Aorta (tissue), 5 donors: ENCODE measurements at places on chromosomes 11 and 22. TPM values are rescaled to one million over a fixed set of nuclear protein-coding genes. Genes with fewer than 3 reads are reported as not detected.

The SEZ6L gene
- total RNA-seq = 0.18 TPM

The BAIAP2L2 gene
- total RNA-seq = 0.26 TPM

- peak; percentile 82 for DNase-seq
- H3K4me3 ChIP-seq = no peak overlapping the region
- no peaks in the 10 kb centered on the region for H3K4me1 ChIP-seq
- no peaks in the 10 kb centered on the region for H3K27me3 ChIP-seq
- no peak overlapping the region for H3K27ac ChIP-seq
These were observed 15.1 kb upstream of the CYTH4 start for GRCh38 chr22:37267135-37267587.

DNA sequence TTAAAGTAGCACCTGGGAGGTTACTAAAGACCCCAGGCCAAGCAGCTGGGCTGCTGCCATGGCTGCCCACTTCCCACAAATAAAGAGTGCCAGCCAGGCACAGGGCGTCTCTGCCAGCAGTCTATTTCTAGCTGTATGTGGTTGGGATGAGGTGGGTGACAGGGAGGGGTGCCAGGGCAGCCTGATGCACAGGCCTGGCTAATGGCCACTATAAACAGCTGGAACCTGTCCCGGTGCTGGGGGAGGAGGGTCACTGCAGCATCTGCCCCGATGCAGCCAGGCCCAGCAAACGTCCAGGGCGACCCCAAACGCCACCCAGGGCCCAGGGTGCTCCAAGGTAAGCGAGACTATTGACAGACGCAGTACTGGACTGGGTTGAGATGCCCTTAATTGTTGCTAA is 37.4 kb downstream of the SCUBE1 start:
- H3K27me3 ChIP-seq = no peaks in the 10 kb centered on the region
- H3K4me1 ChIP-seq = no peaks in the 10 kb centered on the region
- H3K36me3 ChIP-seq = no peaks in the 10 kb centered on the region
- peak overlapping the region; percentile 23 for H3K27ac ChIP-seq
- H3K4me3 ChIP-seq = no peak overlapping the region

- no peaks in the 10 kb centered on the region for H3K27me3 ChIP-seq
- peak; percentile 28 for DNase-seq
- H3K4me1 ChIP-seq = no peaks in the 10 kb centered on the region
- no peak within 1 kb of the TSS for H3K27ac ChIP-seq
- no peaks in the 10 kb centered on the region for H3K36me3 ChIP-seq
These were observed at the start of gene PNPLA5 for GRCh38 chr22:43891360-43892182. TSS of gene PNPLA5 (minus strand) at chr22:43892013. CDS start at chr22:43891880, 133 bp downstream.

DNA sequence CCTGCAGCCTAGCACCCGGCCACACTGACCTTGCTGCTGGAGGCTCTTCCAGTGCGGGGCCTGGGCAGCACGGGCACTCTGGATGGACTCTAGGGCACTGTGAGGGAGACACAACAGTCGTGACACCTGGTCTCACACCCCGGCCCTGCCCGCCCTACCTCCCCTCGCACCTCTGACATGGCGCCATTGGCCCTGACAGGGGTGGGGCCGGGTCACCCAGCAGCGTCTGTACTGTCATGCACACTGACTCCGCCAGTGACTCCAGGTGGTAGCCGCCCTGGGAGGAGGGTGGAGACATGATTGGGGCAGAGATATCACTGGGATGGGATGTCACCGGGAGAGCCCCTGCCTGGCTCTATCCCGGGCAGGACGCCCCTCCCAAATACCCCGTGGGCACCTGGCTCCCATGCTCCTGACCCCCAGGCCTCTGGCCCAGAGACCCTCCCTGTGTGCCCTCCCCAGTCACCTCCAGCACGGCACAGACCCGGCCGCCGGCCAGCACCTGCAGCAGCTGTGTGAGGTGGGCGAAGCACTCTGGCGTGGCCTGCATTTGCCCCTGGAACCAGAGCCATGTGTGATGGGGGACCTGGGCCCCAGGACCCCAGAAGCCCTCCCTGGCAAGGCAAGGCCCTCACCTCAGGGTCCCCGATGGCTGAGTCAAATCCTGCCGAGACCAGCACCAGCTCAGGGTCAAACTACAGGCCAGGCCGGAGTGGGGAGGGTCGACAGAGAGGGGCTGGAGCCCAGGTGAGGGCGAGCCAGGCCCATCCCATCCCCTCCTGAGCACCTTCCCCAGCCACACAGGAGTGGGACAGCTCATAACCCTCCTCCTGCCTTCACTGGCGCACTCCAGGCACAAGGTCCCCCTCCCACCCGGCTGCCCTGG is 2.6 kb downstream of the HDAC10 start:
- no peak overlapping the region for H3K27ac ChIP-seq
- no peaks in the 10 kb centered on the region for H3K27me3 ChIP-seq
- H3K4me3 ChIP-seq = no peak overlapping the region
- no peaks in the 10 kb centered on the region for H3K4me1 ChIP-seq
- H3K36me3 ChIP-seq = no peaks in the 10 kb centered on the region
- DNase-seq = no peak
